ENCODE measurements at places on chromosomes 7 and 10.

DNA sequence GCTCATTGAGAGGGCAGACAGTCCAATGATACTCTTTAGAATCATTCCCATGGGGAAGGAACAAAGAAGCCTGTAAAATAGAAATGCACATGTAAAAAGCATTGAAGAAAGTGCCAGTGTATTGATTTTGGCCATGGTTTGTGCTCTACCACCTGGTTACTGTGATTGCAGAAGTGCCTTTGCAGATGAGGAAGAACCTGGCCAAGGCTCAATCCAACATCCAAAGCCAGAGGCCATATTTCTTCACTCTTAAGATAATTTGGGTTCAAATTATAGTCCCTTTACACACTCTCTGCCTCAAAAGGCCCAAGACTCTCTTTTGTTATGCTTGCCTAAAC lies 122.1 kb downstream of the EGFR start:
- no peak for DNase-seq

GRCh38 chr10:49382226-49382625 lies 13.7 kb downstream of the DRGX start:
- DNase-seq, result no peak

- DNase-seq, result peak; percentile 17
Observed at GRCh38 chr10:115566867-115567266, 473.7 kb downstream of the ATRNL1 start.

DNA sequence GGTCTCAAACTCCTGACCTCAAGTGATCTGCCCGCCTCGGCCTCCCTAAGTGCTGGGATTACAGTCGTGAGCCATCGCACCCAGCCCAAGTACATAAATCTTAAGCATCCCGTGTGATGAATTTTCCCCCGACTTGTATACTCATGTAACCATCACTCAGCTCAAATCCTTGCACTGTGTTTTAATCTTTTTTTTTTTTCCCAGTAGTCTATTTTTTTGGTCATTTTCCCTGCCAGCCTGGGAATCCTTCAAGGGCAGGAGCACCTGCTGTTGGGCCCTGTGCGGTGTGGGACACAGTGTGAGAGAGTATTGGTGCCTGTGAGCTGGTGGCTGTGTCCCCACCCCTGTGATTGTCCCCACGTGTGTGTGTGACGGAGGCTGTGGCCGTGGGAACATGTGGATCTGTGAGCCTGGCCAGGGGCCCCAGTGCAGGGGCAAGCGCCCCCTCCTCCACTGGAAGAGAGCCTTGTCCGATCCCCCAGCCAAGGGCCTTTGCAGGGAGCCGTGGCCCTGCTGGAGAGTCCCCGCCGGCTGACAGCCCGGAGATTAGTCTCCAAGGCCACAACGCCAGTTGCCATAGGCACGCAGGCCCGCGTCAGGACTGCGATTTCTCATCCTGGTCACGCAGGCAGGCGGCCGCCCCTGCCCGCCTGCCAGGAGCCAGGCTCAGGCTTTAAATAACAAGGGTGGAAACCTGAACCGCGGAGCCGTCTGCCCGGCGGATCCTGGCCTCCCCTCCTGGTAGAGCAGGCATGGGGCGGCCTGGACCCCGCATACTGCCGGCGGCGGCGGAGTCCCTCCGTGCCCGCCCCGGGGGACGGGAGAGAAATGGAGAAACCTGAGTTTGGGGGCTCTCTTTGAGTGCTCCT lies 26.5 kb downstream of the GTF2IRD1 start:
- no peak for DNase-seq

DNA sequence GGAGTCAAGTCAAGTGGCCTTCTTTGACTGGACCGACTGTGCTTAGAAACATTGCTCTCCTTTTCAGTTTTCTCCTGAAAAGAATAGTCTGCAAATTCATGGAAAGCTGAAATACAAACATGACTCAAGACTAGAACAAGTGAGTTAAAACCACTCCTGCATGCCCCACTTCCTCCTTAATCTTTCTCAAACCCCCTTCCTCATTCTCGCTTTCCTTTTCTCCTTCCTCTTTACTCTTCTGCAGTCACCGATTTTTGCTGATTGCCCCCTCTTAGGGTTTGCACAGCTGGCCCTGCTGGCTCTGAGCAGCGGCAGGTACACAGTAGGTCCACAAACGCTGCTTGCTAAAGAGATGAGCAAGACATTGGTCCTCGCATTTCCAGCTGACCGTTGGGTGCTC lies 34.8 kb upstream of the MKI67 start:
- DNase-seq, result no peak

- no peak for DNase-seq
Observed at GRCh38 chr10:62306663-62307062, 38.0 kb upstream of the RTKN2 start.

- no peak for DNase-seq
Observed at GRCh38 chr10:58621379-58622077, 108.9 kb downstream of the BICC1 start.

DNA sequence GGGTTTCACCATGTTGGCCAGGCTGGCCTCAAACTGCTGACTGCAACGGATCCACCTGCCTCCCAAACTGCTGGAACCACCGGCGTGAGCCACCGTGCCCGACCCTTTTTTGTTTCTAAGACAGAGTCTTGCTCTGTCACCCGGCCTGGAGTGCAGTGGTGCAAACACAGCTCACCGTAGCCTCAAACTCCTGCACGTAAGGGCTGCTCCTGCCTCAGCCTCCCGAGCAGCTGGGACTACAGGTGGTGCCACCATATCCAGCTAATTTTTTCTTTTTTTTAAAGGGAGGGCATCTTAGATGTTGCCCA lies 36.4 kb downstream of the ADAP1 start:
- DNase-seq, result no peak

Measured in NCI-H1930 (cell line).